ENCODE measurements at places on chromosomes 6 and 20. TPM values are rescaled to one million over a fixed set of nuclear protein-coding genes. Genes with fewer than 3 reads are reported as not detected.

Gene ZNF322
- 0.93 TPM for total RNA-seq

Gene OVOL2
- not detected for total RNA-seq

Gene TTK
- 0.60 TPM for total RNA-seq

Gene CRNKL1
- total RNA-seq, result 26.1 TPM

Gene ULBP1
- 0.08 TPM for total RNA-seq

Gene FAM83C
- not detected for total RNA-seq

Gene EPPIN
- not detected for total RNA-seq

Gene ADGB
- not detected for total RNA-seq

Gene TSPO2
- not detected for total RNA-seq

All from CD4-positive, alpha-beta T cell (primary cell).